ENCODE measurements at places on chromosomes 1 and 21. TPM values are rescaled to one million over a fixed set of nuclear protein-coding genes. Genes with fewer than 3 reads are reported as not detected.

The SLAMF9 gene
- not detected for polyA plus RNA-seq

DNA sequence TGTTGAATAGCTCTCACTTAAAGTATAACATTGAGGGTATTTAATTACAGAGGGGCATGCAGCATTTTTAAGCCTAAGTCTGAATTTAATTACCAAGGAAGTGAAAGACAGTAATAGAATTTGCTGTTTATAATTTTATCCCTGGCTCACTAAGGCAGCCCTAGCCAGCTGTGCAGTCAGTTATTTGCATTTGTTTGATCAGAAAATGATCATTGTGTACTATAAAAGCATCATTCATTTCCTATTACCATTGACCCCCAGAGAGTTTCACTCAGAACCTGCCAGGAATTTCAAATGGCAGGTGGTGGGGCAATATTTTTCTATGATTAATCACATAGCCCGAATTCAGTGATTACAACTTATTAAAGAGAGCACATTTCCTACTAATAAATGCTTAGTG is 277.1 kb upstream of the KAZN start:
- DNase-seq: peak; percentile 41

DNA sequence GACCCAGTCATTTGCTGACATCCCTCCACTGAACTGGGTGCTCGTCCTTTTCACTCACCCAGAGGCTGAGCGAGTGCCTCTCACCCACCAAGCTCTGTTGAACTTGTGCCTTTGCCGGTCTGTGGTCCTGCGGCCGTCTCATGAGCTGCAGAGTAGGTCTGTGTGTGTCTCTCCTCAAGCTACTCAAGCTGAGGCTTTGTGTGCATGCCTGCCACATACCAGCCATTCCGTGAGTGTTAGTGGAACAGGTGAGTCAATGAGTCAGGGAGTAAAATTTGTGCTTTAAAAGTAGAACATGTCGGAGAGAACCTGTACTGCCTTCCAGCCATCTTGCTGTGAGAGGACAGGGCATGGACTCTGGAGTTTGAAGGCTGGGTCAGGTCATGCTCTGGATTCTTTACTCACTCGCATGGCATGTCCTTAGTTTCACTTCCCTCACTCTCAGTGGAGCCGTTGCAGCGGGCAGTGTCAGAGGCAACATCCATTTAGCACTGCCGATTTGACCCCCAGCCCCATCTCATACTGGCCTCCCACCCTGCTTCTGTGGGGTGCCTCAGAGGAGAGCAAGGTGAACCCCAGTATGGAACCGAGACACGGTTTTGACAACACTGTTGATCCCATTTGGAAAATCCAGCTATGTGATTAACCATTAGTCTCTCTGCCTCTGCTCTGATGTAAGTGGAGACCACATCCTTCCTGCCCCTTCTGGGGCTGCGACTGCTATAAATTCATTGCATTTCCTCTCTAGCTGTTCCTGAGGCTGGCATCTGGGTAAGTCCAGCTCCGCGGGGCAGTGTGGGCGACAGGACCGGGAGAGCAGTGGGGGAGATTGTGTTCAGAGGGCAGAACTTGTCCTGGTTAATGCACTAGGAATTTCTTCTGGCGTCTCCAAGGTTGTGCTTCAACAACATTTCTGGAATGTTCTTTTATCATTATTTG is at the start of gene NLRP3:
TSS of gene NLRP3 (plus strand) at position 751 of the 939 bp plus-strand sequence. CDS start 2,628 bp downstream, outside the sequence.
- DNase-seq: no peak

- no peak for DNase-seq
Observed at GRCh38 chr1:44826375-44827196, 16.5 kb downstream of the PTCH2 start.

DNA sequence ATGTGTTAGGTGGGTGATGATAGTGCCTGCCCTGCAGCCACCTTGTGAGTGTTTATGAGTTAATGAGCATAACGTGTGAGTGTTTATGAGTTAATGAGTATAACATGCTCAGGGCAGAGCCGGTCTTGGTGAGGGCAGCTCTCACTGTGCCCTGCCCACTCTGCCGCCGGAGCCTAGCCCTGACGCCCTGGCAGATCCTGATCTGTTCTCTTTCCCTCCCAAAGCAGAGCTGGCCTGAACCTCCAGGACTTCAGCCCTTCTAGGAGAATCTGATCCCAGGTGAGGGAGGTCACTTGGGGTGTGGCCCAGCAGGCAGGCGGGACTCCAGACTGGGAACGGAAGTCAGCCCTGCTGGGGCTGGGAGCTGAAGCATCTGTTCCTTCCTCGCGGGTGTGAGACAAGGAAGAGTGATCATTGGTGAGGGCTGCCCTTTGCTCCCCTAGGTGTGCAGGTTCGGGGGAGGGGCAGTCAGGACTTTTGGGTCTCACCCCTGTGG is 5.7 kb downstream of the FBLIM1 start:
- no peak for DNase-seq

Data from brain (organoid and tissue), 16 donors.